Nucleus accumbens (tissue), 56 donors: ENCODE measurements at places on chromosomes 3 and 15.

- no peak for DNase-seq
Measured at GRCh38 chr15:30046430-30046829, 36.3 kb upstream of the GOLGA8J start.

- DNase-seq: no peak
Measured at GRCh38 chr15:64892847-64893403, 18.8 kb upstream of the ANKDD1A start.

DNA sequence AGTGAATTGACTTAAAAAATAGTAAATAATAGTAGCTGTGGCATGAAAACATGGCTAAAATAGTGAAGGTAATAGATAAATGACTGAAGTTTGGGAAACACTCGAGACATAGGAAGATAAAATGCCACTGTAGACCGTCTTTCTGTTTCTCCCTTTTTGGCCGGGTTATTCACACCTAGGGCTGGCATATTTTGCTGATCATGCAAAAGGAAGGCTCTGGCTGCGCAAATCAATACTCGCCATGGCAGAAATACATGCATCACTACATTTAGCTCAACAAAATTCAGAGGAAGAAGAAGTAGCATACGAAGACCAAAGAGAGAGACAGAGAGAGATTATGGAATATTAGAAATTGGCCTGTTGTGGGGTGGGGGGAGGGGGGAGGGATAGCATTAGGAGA lies 242.2 kb upstream of the KBTBD8 start:
- no peak for DNase-seq

DNA sequence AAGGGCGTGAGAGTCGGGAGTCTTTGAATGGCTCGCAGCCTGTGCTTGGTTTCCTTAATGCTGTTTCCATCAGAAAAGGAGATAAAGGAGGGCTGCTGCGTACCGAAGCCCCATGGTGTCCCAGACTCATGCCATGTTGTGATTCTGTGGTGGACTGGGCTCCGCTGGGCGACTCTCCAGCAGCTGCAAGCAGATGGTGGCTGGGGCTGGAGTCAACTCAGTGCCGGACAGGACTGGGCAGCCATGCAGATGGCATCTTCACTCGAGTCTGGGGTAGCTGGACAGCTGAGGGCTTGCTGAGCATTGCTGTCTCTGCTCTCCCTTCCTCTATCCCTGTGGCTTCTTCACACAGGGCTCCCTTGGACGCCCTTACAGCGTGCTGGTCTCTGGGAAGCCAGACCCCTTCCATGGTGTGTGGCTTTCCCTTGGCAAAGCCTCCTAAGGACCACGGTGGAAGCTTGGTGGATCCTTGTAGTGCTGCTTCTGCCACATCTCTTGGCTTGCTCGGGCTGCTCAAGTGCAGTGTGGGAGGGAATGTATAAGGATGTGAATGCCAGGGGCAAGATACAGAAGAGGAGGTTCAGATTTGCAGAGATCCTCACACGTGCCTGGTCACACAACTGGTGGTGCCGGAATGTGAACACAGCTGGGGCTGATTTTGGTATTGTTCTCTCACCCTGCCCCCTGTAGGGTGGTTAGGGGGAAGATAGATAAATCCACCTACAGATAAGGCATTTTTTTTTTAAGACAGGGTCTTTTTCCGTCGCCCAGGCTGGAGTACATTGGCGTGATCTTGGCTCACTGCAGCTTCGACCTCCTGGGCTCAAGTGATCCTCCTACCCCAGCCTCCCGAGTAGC lies 9.0 kb downstream of the NIPA1 start:
- DNase-seq: no peak

DNA sequence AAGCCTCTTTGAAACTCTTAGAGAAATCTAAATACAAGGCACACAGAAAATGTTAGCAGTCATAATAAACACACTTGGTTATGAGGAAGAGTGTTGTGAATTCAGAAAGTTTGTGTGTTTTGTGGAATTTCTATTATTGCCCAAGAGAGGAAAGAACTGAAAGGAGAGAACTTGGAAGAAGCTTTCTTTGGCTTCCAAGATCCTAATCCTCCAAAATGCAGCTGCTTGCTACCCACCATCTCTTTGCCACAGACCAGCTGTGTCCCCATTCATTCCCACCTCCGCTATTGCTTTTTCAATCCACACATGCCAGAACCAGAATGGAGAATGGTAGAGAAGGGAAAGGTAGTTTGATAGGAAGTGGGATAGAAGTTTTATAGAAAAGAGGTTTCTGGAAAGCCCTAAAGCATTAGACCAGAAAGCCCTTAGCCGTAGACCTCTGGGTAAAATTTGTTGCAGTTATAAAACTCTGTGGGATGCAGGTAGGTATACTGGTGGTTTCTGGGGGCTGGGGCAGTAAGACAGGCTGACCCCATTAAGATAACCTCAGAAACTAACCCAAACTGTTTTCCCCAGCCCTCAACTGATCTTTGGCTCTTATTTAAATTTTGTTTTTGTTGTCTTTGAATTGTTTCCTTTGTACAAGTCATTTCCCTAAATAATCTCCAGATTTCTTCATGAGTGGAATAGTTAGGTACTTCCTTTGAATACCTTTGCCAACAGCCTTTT lies 108.5 kb downstream of the FILIP1L start:
- DNase-seq: no peak

DNA sequence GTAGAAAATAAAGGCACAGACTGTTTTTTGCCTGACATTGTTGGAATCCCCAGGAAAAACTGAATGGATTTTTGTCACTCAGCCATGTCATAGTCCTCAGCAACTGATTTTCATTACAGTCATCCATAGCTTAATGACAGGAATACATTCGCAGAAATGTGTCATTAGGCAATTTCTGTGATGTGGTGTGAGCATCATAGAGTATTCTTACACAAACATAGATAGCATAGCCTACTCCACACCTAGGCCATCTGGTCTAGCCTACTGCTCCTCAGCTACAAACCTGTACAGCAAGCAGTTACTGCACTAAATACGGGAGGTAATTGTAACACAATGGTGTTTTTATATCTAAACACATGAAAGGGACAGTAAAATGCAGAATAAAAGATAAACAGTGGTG lies 34.4 kb upstream of the FBN1 start:
- DNase-seq: no peak

GRCh38 chr3:52202384-52203077 lies 4.6 kb downstream of the ALAS1 start:
- DNase-seq: no peak

DNA sequence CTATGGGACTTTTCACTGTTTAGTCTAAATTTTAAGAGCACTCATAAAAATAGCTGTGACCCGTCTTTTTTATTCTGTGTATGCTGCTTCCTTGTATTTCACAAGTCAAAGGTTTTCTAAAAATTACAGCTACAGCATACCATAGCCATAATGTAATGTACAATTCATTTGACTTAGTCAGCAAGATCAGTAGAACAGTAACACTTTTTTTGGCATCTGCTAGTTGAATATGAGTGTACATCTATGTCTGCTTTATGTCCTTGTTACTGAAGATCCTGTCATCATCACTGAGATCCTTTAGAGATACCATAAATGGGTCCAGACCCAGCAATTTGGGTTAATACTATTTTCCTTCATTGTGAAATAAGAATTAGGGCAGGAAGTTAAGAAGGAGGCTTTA lies 42.2 kb downstream of the CMSS1 start:
- no peak for DNase-seq

DNA sequence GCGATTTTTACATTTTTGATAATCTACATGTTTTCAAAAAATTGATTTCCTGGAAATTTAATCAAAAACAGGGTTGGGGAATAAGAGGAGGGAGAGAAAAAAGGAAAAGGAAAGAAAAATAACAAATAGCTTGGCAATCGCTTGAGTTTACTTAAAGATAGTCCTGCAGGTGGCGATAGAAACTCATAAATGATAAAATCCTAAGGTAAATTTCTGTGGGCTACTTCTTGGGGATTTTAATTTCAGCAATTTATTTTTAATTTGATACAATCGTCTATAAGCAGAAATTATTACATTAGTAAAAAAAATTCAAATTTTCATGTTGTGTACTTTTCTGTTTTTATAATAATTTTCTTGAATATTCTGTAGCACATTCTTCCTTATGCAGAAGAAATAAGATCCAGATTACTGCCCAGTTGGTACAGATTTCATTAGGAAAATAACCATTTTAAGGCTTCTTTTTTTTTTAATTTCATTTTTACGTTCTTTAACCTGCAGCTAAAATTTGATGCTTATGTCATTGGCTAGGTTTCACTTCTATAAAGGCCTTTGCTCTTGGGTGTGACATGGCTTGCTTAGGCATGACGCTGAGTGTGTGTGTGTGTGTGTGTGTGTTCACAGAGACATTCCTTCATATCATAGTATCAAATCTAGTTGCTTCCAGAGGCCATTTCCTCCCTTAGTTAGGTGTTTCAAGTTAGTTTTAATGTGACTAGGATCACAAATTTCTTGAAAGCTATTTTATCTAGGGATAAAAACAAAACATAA lies 181.8 kb downstream of the MCTP2 start:
- DNase-seq: no peak

DNA sequence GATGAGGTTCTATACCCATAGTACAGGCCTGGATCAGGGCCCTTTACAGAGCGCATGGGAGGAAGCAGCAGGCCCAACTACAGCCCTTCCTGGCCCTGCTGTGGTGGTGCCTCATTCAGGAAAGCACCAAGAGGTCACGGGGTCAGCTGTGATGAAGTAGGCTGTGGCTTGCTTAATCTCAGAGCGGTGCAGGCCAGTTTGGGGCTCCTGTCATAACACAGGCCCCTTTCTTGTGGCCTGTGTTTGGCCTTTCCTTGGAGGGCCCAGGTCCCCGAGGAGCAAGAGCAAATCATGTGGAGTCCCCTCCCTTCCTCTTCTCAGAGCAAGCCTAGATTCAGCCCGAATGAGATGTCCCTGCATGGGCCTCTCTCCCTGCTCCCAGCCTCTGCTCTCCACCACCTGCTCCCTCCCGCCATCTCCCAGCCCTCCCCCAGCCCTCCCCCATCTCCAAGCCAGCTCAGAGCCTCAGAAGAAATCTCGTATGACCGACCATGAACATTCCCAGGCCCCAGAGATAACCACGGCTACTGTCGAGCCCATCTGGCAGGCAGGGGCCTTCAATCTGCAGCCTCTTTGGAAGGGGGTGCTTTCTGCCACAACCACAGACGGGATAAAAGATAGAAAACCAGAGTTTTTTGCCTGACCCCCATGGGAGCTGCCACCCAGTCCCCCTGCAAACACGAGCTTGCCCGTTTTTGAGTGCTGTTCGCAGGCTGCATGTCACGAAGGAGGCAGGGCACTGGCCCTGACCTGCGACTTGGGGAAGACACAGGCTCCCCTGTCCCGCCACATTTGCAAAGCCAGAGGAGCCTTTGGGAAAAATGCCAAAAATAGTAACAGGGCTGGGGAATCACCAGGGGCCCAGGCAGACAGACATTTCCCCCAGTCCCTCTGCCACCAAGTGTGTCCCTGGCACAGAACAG lies 32.3 kb upstream of the DUSP7 start:
- no peak for DNase-seq

- no peak for DNase-seq
Measured at GRCh38 chr15:92429378-92430068, 35.8 kb downstream of the ST8SIA2 start.

- DNase-seq: no peak
Measured at GRCh38 chr3:148643389-148643840, 54.3 kb upstream of the AGTR1 start.

GRCh38 chr15:57994221-57995049 lies 71.1 kb downstream of the ALDH1A2 start:
- DNase-seq: no peak

DNA sequence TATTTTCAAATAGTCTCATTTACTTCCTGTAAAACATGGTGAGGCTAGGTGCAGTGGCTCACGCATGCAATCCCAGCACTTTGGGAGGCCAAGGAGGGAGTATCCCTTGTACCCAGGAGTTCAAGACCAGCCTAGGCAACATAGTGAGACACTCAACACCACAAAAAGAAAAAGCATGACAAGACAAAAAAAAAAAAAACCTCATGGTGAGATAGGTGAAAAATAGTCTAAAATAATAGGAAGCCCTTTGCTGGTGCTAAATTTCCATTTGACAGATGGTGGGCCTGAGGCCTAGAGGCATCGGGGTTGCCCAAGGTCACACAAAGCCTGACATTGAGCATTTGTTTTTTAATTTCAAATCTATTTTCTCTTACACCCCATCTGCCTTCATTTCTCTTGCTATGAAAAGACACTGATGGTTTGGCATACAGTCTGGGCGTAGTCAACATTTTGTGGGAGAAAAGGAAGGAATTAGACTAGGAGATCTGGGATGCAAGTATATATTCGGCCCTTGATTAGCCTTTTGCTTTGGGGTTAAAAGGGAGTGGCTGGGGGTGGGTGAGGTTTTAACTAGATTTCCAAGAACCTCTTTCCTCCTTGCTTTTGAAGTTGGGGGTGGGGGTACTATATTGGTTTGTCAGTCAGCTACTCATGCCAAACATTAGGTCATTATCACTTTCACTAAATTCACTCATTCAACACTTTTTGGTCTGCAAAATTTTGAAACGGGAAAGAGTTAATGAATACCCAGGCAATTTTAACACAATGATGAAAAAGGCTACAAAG lies 11.3 kb downstream of the RAB8B start:
- no peak for DNase-seq

DNA sequence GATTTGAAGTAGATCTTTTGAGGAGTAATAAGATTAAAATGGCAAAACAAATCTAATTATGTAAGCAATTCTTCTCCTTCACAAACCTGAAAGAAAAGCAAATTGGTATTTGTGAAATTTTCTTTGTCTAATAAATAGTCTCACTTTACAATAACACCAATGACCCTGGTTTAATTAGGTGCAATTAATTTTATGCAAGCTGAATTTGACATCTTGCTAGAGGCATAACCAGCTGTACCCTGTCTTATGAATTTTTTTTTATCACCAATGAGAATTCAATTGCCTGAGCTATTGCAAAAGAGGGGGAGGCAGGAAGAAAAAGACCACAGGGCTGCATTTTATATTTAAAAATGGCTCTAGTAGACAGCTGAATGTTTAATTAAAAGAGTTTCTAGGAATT lies 113.5 kb upstream of the IL12A start:
- no peak for DNase-seq

DNA sequence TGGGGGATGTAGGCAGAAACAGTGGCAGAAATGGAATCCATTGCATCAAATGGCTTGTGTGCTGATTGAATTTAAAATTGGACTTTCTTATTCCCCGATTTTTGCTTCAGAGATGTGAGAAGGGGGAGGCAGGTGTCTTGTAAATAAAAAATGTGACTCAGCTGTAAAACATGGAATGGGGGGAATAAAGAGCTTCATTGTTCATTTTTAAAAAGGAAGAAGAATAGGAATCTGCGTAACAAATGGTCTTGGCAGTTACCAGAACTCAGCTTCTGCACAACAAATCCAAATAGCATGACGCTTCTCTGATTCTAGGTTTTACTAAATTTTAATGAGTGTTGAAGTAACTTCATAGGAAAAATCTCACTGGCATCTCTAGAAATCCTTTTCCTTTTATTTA lies 323.9 kb upstream of the GBE1 start:
- DNase-seq: no peak

DNA sequence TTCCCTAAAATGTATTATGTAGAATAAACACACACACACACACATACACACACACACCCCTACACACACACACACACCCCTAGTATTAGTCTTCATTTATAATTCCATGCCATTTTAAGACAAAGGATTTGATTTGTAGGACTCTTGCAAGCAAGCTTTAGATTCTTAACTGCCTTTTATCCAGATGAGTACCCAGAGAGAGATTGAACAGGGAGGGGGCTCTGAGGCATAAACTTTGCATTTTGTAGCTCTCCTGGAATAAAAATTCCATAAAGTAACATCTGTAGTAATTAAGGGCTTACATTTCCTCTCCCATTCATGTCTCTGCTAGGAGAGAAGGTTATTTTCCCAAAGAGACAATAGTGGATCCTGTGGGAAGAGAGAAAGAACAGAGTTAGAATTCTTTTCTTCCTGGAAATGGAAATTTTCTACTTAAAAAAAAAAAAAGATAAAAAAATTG lies 479.4 kb downstream of the RBMS3 start:
- no peak for DNase-seq

- DNase-seq: no peak
Measured at GRCh38 chr3:69231929-69232440, 109.6 kb upstream of the LMOD3 start.
